NCI-H345 (cell line): ENCODE measurements at places on chromosomes 3 and 15.

DNA sequence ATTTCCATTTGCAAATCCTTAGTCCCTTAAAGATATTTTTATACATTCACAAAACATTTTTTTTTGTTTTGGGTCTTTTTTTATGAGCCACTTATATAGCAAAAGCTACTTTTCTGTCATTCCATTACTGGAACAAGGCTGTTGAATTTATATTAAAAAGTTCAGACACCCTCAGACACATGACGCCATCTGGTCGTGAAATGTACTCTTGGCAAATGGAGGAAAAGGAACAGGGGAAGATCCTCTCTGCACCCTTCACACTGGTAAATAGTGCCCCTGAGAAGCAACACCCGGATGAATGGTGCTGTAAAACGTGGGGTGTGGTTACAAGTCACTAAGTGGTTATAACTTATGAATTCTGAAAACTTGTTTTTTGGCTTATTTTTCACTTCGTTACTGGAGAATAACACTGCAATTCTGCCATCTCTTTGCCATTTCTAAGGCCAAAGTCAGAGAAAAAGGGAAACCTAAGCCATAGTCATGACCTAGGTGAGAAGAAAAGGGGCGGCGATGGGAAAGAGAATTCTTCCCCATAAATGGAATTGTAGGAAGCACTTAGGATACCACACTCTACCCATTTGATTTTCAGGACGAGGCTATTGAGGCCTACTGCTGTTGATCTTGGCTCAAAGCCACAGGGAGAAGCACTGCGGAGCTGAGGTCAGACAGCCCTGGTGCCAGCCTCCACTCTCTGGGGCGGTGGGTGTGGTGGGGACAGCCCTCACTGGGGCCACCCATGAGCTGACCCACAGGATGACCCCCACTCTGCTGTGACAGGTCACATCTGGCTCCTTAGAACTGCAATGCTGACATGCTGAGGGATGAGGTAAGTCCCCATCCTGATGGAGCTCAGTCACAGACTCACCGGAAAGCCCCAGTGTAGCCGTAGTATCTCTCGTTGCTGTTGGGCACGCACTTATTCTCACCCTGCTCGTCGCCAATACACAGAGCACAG, 21.9 kb downstream of the LTF start:
- no peak for DNase-seq

GRCh38 chr3:96086018-96086417, 728.4 kb upstream of the EPHA6 start:
- DNase-seq: no peak

DNA sequence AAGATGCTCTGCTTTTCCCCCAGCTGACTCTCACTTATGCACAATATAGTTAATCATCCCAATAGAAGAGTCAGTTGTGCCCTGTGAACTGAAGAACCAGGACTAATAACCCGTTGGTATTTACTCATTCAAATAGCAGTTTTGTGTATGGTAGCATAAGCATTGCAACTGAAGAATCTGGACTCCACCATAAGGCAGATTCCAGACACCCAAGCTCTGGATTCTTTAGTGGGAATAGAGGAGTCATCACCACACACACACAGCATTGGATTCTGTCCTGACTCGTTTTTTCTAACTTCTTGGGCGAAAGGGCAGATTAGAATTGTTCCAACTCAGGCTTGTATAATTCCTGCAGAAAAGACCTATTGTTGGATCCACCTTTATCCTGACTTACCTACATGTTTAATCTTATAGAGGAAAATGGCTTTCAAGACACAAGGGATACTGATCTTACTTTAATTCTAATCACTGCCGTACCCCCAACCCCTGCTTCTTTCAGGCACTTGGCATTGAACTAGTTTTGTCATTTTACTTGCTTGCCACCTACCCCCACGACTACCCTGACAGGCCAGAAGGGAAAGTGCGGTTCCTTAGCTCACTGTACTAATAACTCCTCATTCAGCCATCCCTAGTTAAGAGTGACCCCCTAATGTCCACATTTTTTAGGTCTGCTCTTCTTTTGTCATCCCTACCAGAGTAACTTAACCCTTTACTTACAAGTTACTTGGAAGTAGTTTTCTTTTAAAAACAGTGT, 42.3 kb downstream of the NKIRAS1 start:
- no peak for DNase-seq

GRCh38 chr3:35641331-35641730, 2.0 kb downstream of the ARPP21 start:
- no peak for DNase-seq
